M059J (cell line): ENCODE measurements at places on chromosomes 2 and 18. TPM values are rescaled to one million over a fixed set of nuclear protein-coding genes. Genes with fewer than 3 reads are reported as not detected.

The DYNAP gene
- total RNA-seq: not detected in 2 replicates

DNA sequence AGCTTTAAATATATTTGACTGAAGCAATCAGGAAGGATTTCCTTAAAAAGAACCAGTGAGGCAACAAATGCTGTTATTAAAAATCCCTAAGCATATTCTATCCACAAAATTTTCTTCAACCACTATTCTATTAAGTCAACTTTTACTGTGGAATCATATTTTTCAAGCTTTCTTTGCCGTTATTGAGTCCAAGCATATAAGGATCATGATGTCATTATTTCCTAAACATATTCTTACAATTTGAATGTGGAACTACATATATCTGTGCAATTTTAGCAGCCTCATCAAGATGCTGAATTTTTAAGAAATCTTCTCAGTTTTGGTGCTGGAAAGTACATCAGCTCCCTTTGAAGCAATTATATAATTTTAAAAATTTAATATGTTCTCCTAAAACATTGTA, 5.6 kb downstream of the IFIH1 start:
- DNase-seq: no peak

GRCh38 chr2:165899311-165899710, 54.3 kb downstream of the TTC21B start:
- peak; percentile 54 for DNase-seq

DNA sequence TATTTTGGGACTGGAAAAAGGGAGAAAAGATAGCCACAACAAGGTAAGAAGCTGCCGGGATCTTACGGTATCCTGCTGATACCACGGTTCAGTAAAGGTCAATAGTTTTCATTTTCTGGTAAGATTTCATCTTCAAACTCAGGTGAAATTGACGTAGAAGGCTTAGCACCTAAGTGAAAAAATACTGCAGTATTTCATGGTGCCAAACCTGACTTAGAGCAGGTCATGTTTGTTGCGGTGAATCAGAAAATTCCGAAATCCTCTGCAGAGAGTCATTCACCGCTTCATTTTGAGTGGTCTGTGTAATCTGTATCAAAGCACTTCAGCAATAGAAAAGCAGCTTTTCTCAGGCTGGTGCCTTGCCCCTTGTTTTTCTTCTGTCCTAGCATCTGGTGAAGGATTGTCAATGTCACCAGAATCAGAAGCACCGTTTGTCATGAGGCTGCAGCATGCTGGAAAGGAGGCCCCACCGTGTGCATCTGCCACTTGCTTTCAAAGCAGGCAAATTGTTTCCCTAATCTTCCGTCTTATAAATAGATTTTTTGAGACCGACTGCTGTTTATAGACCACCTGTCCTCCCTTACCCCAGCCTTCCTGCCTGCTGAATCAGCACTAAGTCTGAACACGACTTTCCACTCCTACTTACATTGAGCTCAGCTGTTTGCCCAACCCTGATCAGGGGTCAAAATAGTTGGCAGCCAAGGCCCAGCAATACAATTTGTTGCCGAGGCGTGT, 156.3 kb downstream of the EML6 start:
- DNase-seq: no peak

GRCh38 chr2:45004562-45005191, 4.6 kb downstream of the SIX2 start:
- no peak for DNase-seq

The VWC2L gene
- total RNA-seq: 0.02 TPM in 1 of 2 replicates, not detected in the other

The SLC23A3 gene
- 0.02 TPM in 1 of 2 replicates, not detected in the other for total RNA-seq

DNA sequence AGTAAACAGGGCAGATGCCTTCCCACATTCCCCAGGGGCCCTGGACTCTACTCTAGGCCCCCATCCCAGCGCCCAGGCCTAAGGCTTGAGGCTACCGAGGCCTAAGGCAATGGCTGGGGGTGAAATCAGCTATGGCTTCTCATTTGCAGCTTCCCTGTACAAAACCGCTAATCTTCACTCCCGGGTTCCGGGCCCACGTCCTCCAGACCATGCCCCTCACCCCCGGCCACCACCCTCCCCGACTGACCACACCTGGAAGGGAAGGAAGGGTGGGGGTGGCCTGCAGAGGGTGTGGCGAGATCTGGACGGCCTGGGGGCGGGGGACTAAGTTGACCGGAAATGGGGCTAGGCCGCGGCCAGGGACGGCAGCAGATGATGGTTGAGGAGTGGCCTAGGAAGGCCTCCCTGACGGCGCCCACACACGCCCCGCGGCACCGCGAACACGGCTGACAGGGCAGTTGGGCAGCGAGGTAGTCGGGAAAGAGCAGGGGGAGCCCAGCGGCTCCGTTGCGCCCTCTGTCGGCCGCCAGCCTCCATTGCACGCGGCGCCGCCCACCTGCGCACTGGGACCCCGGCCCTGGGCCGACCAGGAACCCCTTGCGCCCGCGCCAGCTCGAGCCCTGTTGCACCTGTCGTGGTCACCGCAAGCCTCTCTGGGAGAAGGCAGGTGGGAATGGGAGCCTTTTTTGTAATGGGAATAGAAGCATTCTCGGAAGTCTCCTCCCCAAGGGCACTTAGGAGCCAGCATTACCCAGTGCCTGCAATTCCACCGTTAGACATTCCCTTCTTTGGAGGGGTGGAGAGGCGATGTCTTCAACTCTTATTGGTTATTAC, 117.1 kb upstream of the STPG4 start:
- DNase-seq: peak; percentile 69

DNA sequence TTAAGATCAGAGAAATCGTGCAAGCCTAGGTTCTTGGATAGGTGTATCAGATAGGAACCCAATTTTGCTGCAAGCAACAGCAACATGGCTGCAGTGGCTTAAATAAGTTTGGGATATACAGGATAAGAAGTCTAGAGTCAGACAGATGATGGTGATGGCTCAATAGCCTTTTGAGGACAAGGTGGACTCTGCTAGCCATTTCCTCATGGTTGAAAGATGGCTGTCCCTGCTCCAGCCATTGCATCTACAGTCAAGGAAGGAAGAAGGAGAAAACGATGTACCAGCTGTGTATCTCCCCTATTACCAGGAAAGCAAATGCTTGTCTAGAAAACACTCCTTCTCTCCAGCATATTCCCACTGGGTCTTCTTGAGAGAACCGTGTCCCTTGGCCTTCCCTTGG, 30.1 kb upstream of the CAB39 start:
- DNase-seq: no peak

DNA sequence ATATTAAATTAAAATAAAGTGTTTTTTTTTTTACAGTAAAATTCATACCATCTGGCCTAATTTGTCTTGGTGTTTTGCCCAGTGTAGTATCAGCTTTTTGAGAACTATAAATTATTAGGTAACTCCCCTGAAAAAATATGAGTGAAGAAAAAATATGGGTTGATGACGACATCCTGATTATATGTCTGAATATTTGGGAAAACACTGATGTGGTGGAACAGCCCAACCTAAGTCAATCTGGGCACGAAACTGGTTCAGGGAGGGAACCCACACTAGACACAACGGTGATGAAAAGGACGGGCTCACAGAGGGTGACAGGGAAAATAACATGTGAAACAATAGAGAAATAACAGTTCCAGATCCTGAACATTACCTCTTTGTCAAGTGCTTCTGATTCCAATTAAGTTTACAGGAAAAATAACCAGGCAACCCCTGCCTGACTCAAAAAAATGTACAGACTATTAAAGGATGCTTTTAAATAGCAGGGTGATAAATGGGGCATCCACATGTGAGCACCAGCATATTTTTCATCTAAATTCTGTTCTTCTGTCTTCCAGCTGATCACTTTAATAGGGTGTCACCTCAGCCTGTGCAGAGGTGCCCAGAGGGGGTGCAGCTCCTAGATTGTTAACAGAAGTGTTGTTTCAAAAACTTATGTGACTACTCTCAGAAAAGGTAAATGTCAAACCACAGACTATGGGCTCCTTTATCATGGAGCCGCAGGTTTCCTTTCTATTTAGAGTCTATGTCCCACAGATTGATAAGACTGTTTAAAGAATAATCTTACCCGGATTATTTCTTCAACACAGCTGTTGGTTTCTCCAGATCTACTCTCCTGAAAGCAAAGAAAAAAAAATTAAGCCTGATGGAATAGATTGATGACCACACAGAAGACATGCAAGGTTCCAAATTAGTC, 305.4 kb downstream of the AFF3 start:
- no peak for DNase-seq

- DNase-seq: peak; percentile 85
Observed at GRCh38 chr2:127810619-127811396, at the start of gene WDR33. TSS of gene WDR33 (minus strand) at chr2:127811171. CDS start at chr2:127770981, 40,190 bp downstream.

DNA sequence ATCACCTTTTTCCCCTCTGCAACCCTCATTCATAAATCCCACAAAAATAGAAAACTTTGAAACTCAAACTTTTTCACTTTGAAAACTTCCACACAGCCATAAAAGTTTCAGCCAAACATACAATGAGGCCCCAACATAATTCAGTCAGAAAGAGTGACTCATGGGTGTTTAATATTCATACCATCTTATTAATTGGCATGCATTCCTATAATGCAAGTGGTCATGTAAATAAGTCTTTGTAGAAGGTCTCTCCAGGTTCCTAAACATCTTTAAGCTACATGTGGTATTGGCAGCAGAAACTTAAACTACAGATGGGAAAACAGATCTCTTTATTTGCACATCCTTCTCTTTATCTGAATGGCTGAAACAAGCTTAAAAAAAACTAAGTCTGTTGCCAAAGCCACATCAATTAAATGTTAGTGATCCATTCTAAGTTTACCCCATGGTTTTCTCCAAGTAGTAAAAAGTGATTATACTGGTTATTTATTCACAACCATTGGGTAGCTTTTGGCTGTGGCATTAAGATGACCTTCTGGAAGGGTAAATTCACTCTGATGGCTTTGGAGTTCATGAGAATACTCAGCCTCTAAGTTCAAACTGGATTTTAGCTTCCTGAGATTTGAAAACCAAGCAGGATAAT, 70.2 kb upstream of the LYPD1 start:
- DNase-seq: no peak

DNA sequence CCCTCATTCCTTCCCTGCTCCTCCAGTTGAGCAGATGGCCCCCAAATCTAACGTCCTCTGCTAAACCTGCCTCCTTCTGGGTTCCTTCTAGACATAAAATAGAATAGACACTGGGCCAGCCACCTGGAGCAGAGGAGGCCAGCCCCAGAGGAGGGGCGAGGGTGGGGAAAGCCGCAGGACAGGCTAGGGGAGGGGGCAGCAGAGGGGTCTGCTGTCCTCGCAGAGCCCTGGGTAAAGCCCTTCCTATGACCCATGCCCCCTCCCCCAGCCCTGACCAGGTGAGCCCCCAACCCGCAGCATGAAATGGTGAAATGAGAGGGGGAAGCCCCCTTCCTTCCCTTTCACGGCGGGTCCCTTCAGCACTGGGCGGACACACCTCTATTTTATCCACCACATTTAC, 7.8 kb downstream of the MFSD2B start:
- no peak for DNase-seq

The PSMD14 gene
- total RNA-seq: 164 and 166 TPM in 2 replicates

DNA sequence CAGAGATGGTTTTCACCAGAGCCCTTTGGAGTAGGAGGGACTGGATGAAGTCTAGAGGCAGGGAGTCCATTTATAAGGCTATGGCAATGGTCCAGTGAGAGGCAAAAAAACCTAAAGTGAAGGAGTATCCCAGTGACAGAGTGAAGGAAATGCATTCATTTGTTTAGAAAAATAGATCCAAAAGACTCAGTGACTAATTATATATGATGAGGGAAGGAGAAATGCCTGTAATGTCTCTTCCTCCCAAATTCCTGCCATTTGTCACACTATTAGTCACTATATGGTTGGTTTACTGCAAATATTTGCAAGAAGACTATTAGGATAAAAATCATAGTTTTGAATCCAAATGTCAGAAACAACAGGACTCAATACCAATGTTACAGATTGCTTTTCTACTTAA, 104.2 kb downstream of the ZNF521 start:
- DNase-seq: peak; percentile 66

DNA sequence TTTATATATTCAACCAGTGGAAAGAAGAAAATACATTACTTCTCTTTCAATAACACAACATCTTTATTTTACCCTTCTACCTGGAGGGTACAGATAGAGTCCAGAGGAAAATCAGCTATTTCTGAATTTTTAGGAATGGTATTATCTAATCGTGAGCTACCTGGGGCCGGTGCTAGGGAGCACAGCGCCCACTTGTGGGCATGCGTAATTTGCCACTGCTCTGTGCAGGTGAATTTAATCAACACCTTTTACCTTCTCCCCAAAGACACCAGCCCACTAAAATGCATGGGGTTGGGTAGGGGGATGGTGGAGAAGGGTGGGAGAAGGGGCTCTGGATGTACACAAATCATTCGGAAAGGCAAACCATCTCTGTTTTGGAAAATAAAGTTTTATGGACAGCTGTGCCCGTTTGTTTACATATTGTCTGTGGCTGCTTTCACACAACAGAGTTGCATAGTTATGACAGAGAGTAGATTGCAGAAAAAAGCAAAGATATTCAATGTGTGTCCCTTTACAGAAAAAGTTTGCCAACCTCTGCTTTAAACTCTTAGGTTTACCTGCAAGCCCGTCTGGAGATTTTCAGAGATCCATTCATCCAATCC, 51.5 kb upstream of the DCC start:
- DNase-seq: no peak

- peak; percentile 37 for DNase-seq
Observed at GRCh38 chr2:108833219-108833618, 46.6 kb downstream of the CCDC138 start.

- DNase-seq: no peak
Observed at GRCh38 chr18:33239298-33239697, 201.2 kb downstream of the CCDC178 start.

The LDLRAD4 gene
- 1.4 and 1.9 TPM in 2 replicates for total RNA-seq
